ENCODE measurements at places on chromosomes 12 and 14. TPM values are rescaled to one million over a fixed set of nuclear protein-coding genes. Genes with fewer than 3 reads are reported as not detected.

The SOX5 gene
- 7.8 TPM for total RNA-seq

The RDH5 gene
- total RNA-seq: 13.8 TPM

The TAS2R7 gene
- not detected for total RNA-seq

The POTEM gene
- not detected for total RNA-seq

The C12orf50 gene
- not detected for total RNA-seq

The KRT73 gene
- total RNA-seq: not detected

The CLEC4E gene
- total RNA-seq: 3.7 TPM

The CCDC197 gene
- total RNA-seq: not detected

The OVCH1 gene
- not detected for total RNA-seq

The TMBIM6 gene
- 286 TPM for total RNA-seq

The CD27 gene
- total RNA-seq: 0.66 TPM

The CLEC7A gene
- 1.7 TPM for total RNA-seq

The C14orf132 gene
- 71.8 TPM for total RNA-seq

The BEGAIN gene
- 7.1 TPM for total RNA-seq

The KCNA1 gene
- total RNA-seq: not detected

The SCN8A gene
- total RNA-seq: 0.26 TPM

The C2CD5 gene
- total RNA-seq: 15.2 TPM

The DPY19L2 gene
- 12.2 TPM for total RNA-seq

The LPAR5 gene
- 1.7 TPM for total RNA-seq

The ZBTB42 gene
- 4.4 TPM for total RNA-seq
